ENCODE measurements at places on chromosomes 3 and 15. TPM values are rescaled to one million over a fixed set of nuclear protein-coding genes. Genes with fewer than 3 reads are reported as not detected.

DNA sequence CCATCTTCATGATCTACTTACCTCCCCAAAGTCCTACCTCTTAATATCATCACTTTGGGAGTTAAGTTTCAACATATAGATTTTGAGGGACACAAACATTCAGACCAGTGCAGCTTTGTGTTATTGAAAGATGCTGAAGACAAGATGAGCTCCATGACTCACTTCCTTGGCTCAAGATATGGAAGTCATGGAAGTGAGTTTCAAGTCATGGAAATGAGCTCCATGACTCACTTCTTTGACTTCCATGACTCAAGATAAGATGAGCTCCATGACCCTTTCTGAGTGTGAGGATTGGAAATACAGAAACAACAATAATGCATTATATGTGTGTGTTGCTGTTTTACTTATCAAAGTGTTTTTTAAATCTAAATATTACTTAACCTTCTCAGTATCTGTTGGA is 170.2 kb upstream of the TPRG1 start:
- no peak for DNase-seq

DNA sequence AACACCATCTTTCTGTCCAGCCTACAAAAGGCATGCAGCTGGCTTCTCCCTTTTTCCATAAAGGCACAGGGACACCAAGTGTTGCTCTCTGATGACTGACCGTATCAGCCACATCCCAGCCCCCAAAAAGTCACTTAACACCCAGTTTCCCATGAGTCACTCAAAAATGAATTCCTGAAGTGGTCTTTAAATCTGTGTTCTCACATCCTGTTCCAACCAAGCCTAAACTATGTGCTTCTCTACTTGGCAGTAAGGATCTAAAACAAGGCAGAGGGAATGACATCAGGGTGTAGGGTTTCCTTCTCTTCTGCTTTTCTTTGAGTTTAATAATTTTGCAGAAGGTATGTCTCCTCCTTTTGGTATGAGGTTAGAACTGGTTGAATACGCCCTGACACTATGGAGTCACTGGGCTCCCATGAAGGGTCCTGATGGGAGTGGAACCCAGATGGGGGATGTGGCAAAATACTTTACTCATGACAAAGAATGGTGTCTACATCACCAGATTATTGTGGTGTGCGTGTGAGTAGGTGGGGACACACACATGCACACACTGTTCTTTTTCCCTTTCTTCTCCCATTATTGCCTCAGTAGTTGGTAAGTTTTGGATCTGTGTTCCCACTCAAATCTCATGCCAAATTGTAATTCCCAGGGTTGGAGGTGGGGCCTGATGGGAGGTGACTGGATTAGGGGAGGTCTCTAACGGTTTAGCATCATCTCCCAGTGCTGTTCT is 35.6 kb upstream of the CCK start:
- no peak for DNase-seq

DNA sequence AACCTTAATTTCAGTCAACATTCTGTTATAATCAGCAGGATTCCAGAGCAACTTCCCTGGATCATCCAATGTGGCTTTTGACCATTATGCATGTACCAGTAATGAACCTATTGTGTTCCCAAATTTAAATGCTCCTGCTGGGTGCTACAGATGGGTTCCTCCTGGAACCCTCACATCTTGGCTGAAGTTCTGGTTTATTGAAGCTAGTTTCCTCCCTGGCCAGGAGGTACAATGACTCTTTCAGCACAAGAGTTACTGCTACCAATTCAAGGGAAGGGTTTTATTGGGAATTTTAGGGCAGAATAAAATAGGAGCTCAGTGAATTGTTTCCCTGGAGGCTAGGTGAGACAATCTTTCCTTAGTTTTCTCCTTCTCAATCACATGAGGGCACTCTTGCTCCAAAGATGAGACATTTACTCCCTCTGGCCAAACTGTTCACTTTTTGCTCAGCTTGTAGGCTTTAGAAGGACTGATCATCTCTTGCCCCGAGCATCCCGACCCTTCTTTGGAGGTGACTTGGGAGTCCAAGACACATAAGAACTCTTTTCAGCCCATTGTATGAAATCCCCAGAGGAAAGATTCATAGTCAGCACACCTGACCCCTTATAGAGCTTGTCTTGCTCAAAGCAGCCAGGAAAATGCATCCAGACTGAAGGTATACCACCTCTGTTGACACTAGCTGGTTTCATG is 8.8 kb upstream of the NPHP3 start:
- DNase-seq, result no peak

DNA sequence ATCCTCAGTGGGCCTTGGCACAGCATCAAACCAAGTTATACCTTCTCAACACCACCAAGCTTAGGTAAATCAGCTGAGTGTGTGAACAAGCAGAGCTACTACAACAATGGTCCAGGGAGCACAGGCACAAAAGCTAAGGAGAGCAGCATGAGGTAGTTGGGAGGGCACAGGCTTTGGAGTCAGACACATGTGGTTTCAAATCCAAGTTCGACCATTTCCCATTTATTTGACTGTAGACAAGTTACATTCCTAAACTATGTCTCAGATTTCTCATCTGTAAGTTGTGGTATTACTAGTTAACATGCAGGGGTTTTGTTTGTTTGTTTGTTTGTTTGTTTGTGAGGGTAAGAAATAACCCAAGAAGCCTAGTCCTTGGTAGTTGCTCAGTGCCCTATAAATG is 46.9 kb downstream of the MLH1 start:
- DNase-seq, result no peak

ZNF662 gene
- polyA plus RNA-seq, result 48.0 TPM

HERC2 gene
- 55.7 TPM for polyA plus RNA-seq
